ENCODE measurements at places on chromosomes 7 and 10.
A peak's percentile ranks its signal among the peaks of the same experiment; 100 is the strongest.

DNA sequence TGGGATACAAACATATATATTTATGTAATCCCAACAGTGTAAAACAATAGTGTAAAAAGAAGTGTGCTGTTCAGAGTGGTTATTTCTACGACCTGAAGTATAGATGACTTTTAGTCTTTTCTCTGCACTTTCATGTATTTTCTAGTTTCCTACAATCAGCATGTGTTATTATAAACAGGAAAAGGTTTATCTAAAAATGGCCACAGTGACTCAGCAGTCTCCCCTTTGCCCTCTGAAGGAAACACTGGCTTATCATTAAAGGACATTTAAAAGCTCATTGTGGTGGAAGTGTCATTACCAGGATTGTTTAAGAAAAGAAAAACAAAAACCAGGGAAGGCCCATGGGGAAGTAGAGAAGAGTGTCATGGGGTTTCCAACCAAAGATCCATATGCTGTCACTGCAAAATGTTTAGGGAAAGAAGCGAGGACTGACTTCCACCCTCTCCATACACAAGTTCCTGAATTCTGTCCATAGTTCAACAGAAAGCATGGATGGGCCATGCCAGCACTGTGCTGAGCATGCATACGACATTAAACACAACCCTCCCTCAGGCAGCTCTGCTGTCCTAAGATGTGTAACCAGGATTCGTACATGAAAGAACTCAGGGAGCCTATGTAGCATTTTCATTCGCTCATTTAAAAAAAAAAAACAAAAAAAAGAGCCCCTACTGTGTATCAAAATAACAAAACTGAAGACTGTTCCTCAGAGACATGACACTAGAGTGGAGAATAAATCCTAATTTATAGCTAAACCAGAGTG is 10.2 kb downstream of the CYREN start:
- peak; percentile 41 for DNase-seq

DNA sequence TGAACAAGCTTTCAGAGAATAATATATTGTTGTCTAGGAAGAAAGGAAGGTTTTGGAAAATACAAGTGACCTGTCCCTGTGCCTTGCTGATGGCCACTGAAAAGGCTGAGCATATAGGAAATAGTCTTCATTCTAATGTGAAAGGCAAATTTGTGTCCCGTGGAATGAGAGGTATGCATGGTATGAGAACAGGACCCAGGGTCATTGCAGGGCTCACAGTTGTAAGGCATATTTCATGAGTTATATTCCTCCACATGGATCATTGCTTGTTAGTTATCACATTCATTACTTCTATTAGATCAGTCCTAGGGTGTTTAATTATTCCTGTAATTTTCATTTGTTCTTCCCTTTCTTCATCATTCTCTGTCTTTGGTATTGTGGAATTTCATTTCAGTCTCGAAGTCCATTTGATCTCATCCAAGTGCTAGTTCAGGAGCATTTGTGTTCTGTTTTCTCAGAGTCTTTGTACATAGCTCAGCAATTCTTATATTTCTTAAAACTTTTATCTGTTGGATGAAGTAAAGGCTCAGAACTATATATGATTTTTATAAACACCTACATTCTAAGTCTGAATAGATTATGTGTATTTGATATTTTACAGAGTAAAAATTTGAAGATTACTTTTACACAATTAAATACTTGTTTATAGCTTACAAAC is 39.4 kb upstream of the ARHGAP21 start:
- DNase-seq: no peak

GRCh38 chr10:44927352-44927751 is 16.2 kb downstream of the TMEM72 start:
- no peak for DNase-seq

DNA sequence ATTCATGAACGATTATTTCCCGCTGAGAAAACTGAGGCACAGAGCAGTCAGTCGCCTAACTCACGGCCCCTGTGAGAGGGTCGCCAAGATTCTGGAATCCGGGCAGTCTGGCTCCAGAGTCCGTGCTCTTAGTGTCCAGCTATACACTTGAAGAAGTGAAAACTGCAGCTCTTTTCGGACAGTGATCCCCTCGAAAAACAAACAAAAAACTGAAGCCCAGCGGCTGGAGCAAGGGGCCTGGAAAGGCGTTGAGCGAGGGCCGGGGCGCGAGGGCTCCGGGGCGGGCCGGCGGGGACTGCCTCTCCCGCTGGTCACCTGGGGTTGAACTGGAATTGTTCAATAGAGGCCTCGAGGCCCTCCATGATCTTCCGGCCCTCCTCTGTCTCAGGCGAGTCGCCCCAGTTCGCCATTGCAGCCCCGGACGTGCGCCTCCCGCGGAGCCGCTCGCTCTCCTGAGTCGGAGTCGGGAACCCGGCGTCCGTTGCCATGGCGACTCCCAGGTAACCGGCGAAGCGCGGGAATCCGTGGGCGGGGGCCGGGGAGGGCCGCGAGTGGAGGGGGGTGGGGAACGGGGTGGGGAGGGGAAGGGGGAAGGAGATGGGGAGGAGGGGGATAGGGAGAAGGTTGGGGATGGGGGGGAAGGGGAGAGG is 881 bp downstream of the C10orf67 start:
- no peak for DNase-seq
